Left ventricle myocardium inferior (tissue), 1 donor: ENCODE measurements at places on chromosomes 7 and 10.
A peak's percentile ranks its signal among the peaks of the same experiment; 100 is the strongest.

GRCh38 chr7:2757904-2758672 lies 70.1 kb downstream of the AMZ1 start:
- H3K27ac ChIP-seq: peak overlapping the region; percentile 75
- H3K4me1 ChIP-seq: peaks cover 64% of the 10 kb centered on the region
- DNase-seq: no peak
- H3K4me3 ChIP-seq: peak overlapping the region; percentile 14

DNA sequence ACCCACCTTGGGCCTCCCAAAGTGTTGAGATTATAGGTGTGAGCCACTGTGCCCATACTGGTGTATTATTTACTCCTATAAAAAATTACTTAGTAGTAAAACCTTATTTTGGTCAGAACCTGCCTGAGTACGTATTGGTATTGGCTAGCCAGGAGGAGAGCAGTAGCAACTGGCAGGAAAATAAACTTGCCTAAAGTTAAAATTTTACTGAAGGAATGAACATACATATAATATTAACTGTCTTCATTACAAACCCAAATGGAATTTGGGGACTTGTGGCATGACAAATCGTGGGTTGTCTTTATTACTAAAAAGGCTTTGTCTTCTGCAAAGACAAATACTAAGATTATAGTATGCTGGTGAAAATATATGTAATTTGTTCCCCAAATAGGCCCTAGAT lies 8.4 kb downstream of the RAB18 start:
- DNase-seq: no peak
- H3K4me3 ChIP-seq: no peak overlapping the region
- H3K27ac ChIP-seq: no peak overlapping the region
- no peaks in the 10 kb centered on the region for H3K27me3 ChIP-seq
- H3K4me1 ChIP-seq: peaks cover 43% of the 10 kb centered on the region
- H3K36me3 ChIP-seq: peaks cover 21% of the 10 kb centered on the region

- no peaks in the 10 kb centered on the region for H3K36me3 ChIP-seq
- no peak overlapping the region for H3K4me3 ChIP-seq
- no peak overlapping the region for H3K27ac ChIP-seq
These were observed 290.3 kb upstream of the VWC2 start for GRCh38 chr7:49483142-49483541.

DNA sequence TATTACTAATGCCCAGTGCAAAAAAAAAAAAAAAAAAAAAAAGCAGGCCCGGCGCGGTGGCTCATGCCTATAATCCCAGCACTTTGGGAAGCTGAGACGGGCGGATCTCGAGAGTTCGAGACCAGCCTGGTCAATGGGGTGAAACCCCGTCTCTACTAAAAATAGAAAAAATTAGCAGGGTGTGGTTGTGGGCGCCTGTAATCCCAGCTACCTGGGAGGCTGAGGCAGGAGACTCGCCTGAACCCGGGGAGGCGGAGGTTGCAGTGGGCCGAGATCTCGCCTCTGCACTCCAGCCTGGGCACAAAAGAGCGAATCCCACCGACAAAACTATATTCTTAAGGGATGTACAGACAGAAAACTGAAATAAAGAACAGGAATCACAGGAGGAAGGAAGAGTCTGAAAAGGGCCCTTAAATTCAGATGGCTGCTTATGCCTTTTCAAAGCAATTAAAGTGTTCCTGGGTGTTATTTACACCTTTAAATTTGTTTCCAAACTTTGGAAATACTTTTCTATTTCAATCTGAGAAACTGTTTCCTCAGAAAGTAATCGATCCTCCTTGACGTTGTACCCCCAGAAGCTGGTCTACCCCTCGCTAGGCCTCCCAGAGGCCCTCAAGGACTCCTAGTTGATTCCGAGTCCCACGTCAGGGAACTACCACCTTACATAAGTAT lies 2.0 kb upstream of the KMT2E start:
- no peak for DNase-seq
- H3K36me3 ChIP-seq: no peaks in the 10 kb centered on the region
- H3K27me3 ChIP-seq: no peaks in the 10 kb centered on the region
- H3K27ac ChIP-seq: peak overlapping the region; percentile 100
- H3K4me3 ChIP-seq: peak overlapping the region; percentile 75

DNA sequence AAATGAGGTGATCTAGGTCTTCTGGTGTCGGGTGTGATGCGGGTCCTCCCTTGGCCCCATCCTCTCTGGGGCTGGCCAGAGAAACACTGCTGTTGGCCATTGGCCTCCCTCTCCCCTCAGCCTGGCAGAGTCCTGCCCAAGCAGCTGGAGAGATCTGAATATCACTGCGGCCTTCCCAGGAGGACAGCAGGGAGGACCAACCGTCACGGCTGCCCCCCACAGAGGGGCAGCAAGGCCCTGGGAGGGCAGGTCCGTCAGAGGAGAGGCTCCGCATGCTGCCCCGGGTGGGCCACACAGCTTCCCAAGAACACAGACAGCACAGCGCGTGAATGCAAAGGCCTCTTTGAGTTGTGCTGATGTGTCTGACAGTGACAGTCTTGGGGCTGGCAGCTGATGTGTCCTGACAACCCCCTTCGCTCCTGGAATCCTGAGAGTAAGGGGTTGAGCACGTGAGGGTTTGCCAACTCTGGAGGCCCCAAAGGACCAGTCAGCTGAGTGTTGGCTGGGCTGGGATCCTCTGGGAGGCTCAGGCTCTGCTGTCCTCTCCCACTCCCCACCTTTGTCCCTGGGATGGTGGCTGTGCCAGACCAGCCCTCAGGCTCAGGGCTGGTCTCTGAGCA lies 132.5 kb upstream of the UNC5B start:
- no peak overlapping the region for H3K27ac ChIP-seq
- no peak for DNase-seq
- H3K4me1 ChIP-seq: peaks cover 20% of the 10 kb centered on the region
- H3K27me3 ChIP-seq: peaks cover 16% of the 10 kb centered on the region
- no peak overlapping the region for H3K4me3 ChIP-seq

DNA sequence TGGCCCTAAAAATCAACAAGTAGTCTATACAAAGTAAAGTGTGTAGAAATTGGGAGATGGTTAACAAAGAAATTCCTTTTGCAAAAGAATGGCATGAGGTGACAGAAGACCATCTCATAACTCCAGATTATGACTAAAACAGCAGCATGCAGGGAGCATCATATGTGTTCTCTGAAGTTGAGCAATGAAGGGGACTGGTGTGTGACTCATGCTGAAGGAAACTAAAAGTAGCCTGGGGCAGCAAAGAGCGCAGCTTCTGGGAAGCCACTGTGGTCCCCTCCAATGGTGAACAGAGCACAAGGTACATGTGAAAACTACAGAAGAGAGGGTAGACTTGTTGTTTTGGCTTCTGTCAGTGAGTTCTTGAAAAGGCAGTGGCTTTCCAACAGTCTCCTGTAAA lies 133.4 kb downstream of the MACC1 start:
- no peaks in the 10 kb centered on the region for H3K4me1 ChIP-seq
- H3K27me3 ChIP-seq: no peaks in the 10 kb centered on the region
- no peaks in the 10 kb centered on the region for H3K36me3 ChIP-seq

DNA sequence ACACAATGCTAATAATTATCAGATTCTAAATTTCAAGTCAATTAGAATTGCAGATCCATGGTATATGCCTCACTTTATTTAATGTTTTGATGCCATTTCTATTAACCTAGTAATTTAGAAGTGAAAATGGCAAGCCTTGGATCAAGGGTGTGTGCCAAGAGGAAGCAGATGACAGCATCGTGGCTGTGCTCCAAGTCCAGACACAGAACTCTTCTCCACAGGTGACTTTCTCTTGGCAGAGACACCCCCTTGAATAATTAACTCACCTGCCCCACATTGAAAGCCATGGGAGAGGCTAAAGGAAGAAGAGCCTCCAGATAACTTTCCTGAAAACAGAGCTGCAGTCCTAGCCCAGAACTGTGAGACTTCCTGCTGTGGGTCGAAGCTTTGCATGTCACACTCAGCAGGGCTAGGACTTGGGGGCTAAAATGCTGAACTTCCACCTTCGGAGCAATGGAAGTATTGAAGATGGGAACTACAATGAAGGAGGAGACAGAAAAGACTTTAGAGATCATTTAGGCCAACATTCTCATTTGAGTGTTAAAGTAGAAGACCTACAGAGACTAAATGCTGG lies 996 bp upstream of the C10orf90 start:
- H3K27ac ChIP-seq: no peak overlapping the region
- H3K27me3 ChIP-seq: peaks cover 20% of the 10 kb centered on the region
- H3K36me3 ChIP-seq: no peaks in the 10 kb centered on the region
- no peak for DNase-seq
- no peaks in the 10 kb centered on the region for H3K4me1 ChIP-seq

- no peak for DNase-seq
- peak overlapping the region; percentile 86 for H3K27ac ChIP-seq
- no peak overlapping the region for H3K4me3 ChIP-seq
- H3K27me3 ChIP-seq: no peaks in the 10 kb centered on the region
These were observed 93.9 kb downstream of the FAM53B start for GRCh38 chr10:124650263-124650662.

DNA sequence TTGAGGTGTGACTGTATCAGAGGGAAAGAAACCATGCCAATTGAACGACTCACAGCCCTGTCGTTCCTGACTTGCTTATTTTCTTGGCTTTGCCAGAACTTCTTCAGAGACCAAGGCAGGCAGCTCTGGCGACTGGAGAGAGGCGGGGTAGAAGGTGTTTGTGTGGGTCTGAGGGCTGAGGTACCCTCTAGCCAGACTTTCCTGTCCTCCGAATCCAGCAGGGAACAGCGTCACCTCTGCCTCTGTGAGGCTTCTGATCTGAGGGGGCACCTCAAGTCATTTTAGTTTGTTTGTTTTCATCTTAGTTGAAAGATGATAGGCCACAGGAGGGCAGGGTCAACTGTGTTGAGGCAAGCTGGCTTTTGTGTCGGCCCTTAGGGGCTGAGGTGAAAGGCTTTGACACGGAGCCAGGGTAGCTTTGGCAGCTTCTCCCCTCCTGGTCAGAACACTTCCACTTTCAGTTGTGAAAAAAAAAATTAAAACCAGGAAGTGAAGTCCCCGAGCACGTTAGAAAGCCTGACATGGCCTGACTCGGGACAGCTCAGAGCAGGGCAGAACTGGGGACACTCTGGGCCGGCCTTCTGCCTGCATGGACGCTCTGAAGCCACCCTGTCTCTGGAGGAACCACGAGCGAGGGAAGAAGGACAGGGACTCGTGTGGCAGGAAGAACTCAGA lies 1.9 kb downstream of the ACSL5 start:
- H3K27me3 ChIP-seq: no peaks in the 10 kb centered on the region
- H3K4me1 ChIP-seq: peaks cover 36% of the 10 kb centered on the region
- H3K36me3 ChIP-seq: no peaks in the 10 kb centered on the region
- DNase-seq: peak; percentile 65
- peak overlapping the region; percentile 64 for H3K4me3 ChIP-seq
- H3K27ac ChIP-seq: peak overlapping the region; percentile 83

- H3K27me3 ChIP-seq: peaks cover 33% of the 10 kb centered on the region
- DNase-seq: no peak
- no peaks in the 10 kb centered on the region for H3K36me3 ChIP-seq
- peak overlapping the region; percentile 46 for H3K27ac ChIP-seq
- peak overlapping the region; percentile 21 for H3K4me3 ChIP-seq
These were observed 8.0 kb upstream of the SMARCD3 start for GRCh38 chr7:151256410-151257045.
